ENCODE measurements at places on chromosomes 3 and 15.

GRCh38 chr3:159897331-159898075 lies 91.1 kb upstream of the IL12A start:
- DNase-seq = peak; percentile 81

- peak; percentile 50 for DNase-seq
Observed at GRCh38 chr3:117128133-117128532, 418.6 kb downstream of the TUSC7 start.

DNA sequence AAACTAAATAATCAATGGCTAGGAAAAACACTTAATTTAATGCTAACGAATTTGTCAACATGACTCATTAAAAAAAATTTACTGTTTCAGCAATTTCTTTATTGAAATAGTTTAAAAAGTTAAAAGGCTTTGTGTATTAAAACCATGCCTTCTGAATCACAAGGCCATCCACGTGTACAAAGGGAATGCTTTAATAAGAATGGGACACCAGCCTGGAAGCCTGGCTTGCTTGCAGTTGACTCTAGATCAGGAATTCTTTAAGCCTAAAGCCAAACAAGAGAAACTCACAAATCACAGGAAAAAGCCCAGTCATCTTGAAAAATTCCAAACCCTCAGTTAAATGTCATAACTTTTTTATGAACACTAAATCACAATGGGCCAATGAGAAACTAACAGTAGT lies 137.6 kb downstream of the PEAK1 start:
- DNase-seq = peak; percentile 86

GRCh38 chr3:133505813-133506212 lies 67.7 kb upstream of the CDV3 start:
- no peak for DNase-seq

GRCh38 chr15:48557335-48557734 lies 88.2 kb downstream of the FBN1 start:
- no peak for DNase-seq

- no peak for DNase-seq
Observed at GRCh38 chr3:45486926-45487325, 98.5 kb downstream of the LARS2 start.

- DNase-seq = no peak
Observed at GRCh38 chr3:5002174-5002870, 23.1 kb downstream of the BHLHE40 start.

- DNase-seq = peak; percentile 49
Observed at GRCh38 chr15:57172925-57173324, 203.4 kb upstream of the CGNL1 start.

- no peak for DNase-seq
Observed at GRCh38 chr15:80028937-80029336, 30.5 kb upstream of the ZFAND6 start.

DNA sequence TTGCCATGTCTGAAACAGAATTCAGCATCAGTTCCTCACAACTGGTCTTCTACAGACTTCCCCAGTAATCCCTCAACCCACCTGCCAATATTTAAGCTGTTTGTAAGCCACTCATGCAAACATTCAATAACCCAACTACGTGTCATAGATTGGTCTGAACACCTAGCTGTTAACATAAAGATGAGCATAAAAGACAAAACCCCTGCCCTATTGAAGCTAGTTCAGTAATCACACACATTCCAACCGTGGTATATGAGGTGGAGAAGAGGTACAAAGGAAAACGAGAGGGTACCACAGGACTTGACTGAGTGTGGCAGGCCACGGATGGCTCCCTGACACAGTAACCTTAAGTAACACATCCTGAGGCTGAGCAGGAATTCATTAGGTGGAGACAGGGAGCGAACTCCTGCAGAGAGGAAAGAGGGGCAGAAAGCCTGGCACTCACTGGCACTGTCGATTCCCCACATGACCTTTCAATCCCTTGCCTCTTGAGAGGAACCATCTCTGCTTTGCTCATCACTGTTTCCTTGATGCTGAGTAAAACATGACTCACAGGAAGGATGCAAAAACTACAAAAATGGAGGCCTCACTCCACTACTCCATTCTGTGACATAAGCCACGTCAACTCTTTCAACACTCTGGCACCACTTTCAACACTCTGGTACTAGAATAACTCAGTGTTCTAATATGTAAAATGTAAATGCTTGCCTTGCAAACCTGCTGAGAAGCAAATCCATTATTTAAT lies 31.3 kb downstream of the RPN1 start:
- DNase-seq = peak; percentile 96

- DNase-seq = peak; percentile 49
Observed at GRCh38 chr15:49331951-49332350, 91.1 kb upstream of the FGF7 start.

DNA sequence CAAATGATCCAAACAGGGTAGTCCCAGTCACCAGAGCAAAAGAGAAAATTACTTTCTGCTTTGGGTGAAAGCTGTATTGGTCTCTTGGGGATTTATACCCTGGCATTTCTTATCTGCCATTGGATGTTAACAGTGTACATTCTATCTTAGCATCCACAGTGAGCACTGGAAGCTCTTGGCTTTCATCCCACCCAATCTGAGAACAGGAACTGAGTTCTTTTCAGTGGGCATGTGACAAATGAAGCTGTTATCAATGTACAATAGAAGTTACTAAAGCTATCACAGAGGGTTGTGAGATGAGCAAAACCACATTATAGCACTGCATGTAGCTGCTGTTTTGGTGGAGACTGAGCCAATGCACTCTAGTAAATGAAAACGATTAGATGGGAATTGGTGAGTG lies 300.7 kb downstream of the TUSC7 start:
- DNase-seq = no peak

GRCh38 chr15:96261575-96262034 lies 68.9 kb upstream of the NR2F2 start:
- DNase-seq = no peak

GRCh38 chr3:13025090-13025489 lies 48.1 kb downstream of the IQSEC1 start:
- DNase-seq = peak; percentile 71

- no peak for DNase-seq
Observed at GRCh38 chr3:132348531-132348930, 31.3 kb downstream of the ACP3 start.

DNA sequence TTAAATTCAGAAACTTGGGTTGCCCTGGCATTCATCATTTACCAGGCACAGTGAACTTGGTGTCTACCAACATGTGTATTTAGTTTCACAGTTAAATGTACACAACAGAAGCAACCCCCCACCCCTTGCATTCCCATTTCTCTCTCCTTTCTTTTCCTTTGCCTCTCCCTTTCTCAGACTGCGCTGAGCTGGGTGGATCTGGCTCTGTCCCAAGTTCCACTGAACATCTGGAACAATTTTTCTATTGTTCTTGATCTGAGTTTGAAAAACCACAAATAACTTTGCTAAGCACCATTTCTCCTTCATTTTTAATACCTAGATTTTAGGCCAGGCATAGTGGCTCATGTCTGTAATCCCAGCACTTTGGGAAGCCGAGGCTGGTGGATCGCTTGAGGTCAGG lies 242.2 kb downstream of the ABHD5 start:
- no peak for DNase-seq

Measured in IMR-90 (cell line).